ENCODE measurements at places on chromosomes 6 and 20.
A peak's percentile ranks its signal among the peaks of the same experiment; 100 is the strongest.

DNA sequence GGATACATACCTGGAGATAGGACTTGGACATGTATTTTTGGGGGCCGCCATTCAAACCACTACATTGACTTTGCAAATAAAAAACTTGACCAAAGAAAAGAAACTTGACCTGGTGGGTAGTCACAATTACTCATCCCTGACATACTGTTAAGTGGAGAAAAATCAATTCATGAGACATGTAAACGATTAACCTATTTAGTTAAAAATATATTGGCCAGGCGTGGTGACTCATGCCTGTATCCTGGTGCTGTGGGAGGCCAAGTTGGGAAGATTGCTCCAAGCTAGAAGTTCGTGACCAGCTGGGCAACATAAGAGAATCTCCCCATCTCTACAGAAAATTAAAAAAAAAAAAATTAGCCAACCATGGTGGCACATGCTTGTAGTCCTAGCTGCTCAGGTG, 2.5 kb upstream of the SRSF12 start:
- DNase-seq, result no peak

DNA sequence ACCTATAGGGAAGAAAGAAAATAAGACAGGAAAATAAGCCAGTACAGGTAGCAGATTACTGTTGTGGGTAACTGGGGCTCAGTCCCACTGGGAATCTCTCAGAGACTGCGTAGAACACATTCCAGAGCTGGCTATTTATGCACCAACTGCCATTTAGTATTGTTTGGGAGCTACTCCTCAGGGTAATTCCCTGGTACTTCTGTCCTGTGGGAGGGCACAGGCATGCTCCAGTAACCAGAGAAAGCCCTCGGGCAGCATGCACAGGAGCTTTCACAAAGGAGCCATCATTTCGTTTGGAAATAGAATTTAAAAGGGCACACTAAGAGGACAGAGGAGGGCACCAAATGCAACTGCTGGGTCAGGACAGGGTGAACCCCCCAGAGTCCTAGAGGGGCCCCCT, 148.0 kb upstream of the LRFN2 start:
- DNase-seq, result no peak

DNA sequence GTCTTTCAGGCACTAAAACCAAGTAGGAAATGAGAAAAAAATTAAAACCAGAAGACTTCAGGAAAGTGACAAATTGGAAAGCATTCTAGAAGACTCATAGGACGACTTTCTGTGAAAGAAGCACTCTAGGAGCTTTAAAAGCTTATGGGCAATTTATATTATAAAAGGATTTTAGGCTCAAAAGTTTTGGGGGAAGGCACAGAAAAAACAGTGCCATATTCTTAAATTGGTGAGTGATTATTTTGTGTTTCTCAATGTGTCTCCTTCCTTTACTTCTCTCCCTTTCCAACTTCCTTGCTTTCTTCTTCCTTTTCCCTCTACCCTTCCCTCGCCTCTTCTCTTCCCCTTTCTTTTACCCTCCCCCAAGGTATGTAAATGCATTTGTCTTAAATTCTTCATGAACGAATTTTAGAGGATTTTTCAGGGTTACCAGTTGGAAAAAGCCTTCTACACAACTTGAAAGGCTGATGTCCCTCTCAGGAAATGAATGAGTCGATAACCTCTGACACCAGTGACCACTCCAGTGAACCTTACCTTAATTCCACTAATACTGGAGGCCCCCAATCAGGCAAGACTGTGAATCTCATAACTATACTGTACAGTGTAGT, 2.6 kb upstream of the LIN28B start:
- DNase-seq, result no peak

GRCh38 chr6:112253841-112254816, at the start of gene LAMA4:
Gene LAMA4 (minus strand): TSS chr6:112254567. CDS start chr6:112254150, 417 bp downstream.
- peak; percentile 47 for DNase-seq

DNA sequence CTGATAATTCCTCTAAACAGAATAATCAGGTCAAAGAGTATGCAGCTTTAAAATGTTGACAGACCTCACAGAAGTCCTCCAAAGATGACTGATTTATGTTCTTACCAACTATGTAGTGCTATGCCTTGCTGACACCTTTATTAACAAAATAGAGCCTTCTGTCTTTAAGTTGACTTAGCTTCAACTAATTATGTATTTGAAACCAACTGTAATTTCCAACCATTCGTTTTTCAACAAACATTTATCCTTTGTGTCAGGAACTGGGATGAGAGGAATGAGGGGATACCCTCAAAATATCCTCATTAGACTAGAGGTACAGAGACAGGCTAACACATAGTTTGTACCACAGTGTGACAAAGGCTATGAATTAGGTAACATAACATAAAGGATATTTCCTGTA, 186.2 kb upstream of the ZNF217 start:
- no peak for DNase-seq

- DNase-seq, result no peak
Observed at GRCh38 chr6:122665929-122666328, 55.7 kb downstream of the PKIB start.
